ENCODE measurements at places on chromosomes 2 and 18. TPM values are rescaled to one million over a fixed set of nuclear protein-coding genes. Genes with fewer than 3 reads are reported as not detected.

DNA sequence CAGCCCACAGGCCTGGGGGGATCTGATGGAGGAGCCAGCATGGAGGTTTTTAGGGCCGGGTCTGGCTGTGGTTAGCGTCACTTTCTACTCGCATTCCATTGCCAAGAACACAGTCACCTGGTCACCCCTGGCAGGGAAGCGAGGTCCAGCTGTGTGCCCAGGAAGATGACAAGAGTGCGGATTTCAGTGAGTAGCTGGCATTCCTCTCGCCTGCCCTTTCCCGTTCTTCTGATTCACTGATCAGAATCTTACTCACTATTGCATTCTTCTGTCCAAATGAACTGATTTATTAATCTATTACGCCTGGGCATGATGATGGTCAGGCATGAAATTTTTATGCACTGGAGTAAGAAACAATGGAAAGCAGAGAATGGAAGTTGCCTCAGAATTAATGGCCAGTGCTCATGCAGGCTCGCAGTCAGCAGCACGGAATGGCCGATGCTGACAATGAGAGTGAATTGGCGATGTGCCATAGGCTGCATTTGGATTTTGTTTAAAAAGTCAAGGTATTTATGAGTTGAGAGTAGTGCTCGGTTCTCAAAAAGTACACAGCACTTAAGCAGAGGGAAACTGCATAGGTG, 76.4 kb upstream of the MGAT5 start:
- no peak for DNase-seq

- no peak for DNase-seq
These were observed 12.0 kb upstream of the CHRNA1 start for GRCh38 chr2:174776223-174776622.

Gene FAHD2B
- 24.3 TPM for total RNA-seq

DNA sequence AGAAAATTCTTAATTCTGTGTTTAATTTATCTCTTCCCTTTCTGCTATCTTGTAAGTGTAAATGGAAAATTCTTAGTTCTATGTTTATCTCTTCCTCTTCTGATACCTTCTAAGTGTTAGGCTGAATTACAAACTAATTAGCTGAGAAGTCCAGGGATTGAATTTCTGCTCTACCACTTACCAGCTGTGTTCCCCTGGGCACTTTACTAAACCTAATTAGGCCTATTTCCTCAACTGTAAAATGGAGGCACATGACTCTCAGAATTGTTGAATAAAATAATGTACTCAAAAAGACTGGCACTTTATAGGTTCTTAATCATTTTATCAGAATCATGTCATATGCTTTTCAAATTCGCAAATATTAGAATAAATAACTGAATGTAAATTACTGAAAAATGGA, 146.3 kb downstream of the MAP2 start:
- no peak for DNase-seq

Gene DUSP28
- 8.9 TPM for total RNA-seq
